ENCODE measurements at places on chromosomes 2 and 18.

DNA sequence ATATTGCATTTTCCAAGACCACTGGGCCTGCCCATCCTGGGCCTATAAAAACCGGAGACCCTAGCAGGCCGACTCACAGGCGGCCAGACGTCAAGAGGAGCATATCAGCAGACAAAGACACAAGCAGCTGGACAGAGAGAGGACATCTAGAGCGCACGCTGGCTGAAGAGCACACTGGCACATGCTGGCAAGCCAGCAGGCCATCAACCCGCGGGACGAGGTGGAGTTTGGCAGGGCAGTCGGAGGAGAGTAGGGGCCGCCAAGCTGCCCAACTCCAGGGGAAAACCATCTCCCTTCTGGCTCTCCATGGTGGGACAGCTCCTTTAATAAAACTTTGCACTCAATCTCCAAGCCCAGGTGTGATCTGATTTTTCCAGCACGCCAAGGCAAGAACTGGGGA, 36.6 kb upstream of the RAB27B start:
- no peak for DNase-seq

DNA sequence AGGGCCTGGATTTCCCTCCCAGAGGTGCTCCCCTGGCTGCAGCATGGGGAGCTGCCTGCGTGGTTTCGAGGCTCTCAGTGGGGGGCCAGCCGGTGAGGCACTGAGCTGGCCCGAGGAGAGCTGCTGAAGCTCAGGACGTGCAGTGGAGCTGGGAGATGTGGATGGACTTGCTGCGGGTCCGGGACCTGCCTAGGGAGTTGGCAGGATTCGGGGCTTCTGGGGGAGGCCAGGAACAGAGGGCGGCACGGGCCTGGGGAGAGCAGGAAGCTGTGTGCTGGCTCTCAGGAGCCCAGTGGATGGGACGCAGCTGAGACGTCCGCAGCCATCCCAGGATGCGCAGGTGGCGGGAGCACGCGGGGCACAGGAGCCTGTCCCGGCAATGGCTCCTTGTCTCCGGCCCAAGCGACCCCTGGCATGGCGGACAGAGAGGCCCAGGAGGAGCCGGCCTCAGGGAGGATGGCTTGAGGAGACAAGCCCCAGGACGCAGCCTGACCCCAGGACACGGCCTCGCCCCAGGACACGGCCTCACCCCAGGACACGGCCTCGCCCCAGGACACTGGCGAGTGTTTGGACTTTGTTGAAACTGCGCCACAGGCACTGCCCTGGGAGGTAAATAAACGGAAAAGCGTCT, 116.1 kb downstream of the NFATC1 start:
- DNase-seq: no peak

DNA sequence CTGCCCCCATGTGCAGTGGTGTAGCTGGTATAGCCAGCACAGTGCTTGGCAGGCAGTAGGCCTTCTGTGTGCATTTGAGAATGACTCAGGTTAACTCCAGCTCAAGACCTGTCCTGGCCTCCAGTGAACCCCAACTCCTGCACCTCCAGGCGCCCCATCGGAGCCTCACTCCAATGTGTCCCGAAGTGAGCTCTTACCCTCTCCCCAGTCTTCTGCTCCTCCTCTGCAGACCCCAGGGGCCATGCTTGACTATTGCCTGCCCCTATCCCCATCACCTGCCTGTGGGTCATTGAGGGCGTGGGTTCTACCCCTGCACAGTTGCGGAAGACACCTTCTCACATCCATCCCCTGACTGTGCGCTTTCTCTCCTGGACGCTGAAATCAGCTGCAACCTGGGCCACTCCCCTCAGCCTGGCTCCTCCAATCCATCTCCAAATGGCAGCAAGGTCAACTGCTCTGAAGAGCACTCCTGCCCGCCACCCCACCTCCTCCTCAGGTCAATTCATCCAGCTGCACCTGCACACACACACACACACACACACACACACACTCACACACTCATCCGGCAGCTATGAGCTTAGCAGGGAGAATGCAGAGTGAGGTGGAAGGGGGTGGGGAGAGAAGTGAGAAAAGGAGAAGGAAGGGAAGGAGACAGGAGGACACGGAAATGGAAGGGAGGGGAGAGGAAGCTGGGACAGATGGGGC, 130.3 kb upstream of the GLI2 start:
- DNase-seq: no peak

GRCh38 chr18:36064027-36064808, 3.1 kb downstream of the RPRD1A start:
- no peak for DNase-seq

DNA sequence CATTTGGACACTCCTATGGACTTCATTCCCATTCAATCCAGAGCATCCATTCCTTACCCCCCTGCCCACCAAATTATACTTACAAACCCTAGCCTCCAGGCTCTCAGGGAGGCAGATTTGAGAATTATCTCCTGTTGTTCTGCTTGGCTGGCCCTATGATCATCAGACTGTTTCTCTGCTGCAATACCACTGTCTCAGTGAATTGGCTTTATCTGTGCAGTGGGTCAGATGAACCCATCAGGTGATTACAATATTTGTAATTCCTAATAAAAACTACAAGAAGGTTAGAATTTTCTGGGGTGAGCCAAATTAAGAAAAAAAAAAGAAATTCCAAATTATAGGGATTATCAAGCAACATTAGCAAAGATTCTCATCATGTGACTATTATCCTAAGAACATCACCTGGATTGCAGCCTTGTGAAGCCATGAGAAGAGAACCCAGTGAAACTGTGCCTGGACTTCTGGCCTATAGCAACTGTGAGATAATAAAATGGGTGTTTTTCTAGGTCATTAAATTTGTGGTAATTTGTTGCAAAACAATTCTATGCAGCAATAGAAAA, 17.8 kb upstream of the SLC25A52 start:
- DNase-seq: no peak

GRCh38 chr2:201858281-201859184, 52.2 kb downstream of the CDK15 start:
- no peak for DNase-seq

- DNase-seq: no peak
Measured at GRCh38 chr2:100554798-100555407, 7.9 kb upstream of the PDCL3 start.

DNA sequence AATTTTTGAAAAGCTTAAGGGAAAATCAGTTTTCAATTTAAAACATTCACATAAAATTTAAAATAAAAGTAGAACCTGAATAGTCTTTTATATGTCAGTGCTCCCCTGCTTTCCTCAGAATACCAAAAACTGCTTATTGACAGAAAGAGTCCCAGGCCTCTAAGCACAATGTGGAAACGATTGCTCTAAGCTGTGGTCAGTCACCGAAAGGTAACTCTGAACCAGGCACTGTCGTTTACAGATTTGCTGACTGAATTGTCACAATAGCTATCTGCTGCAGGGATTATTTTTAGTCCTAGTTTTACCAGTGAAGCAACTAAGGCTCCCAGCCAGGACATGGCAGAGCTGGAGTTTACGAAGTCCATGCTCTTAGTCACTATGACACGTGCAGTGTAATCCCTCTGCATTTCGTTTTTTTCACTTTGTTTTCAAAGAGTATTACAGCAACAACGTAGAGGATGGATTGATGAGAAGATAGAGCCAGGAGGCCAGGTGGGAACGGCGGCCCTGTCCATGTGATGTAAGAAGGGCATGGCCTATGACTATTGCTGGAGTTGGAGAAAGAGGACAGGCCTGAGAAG, 28.1 kb upstream of the TMEM247 start:
- no peak for DNase-seq

DNA sequence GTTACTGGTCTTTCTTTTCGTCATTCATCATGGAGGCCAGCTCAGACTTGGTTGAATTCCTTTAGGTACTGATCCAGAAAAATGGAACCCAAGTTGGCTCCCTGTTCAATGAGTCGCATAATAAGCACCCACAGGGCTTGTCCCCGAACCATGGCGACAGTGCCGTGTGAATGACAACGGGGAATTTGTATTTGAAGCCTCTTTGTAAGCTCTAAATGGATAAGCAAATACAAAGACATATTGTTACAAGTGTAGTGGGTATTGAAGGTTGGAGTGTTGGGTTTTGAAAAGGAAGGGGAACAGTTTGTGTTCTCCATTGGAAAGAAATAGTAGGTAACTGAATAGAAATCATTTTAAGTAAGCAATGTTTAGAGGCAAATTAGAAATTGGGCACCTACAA, 288.9 kb downstream of the SLC4A3 start:
- no peak for DNase-seq

DNA sequence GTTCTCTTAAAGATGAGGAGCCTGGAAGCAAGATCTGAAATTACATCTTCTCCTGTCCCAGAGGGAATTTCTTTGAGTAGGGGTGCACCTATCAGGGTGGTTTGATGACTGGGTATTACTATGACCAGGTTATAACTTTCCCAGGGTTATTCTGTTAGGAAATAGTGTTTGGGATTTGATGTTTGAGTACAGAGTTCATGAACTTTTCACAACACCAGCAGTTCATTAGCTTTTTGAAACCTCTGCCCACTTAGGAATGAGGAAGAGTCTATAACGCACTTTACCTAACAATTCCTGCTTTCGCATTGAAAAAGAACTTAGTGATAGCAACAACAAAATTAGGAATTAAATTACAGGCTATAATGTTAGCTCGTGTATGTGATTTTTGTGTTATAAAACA, 58.6 kb downstream of the ALMS1 start:
- no peak for DNase-seq

- DNase-seq: no peak
Measured at GRCh38 chr18:78528411-78529258, 451.0 kb upstream of the SALL3 start.

DNA sequence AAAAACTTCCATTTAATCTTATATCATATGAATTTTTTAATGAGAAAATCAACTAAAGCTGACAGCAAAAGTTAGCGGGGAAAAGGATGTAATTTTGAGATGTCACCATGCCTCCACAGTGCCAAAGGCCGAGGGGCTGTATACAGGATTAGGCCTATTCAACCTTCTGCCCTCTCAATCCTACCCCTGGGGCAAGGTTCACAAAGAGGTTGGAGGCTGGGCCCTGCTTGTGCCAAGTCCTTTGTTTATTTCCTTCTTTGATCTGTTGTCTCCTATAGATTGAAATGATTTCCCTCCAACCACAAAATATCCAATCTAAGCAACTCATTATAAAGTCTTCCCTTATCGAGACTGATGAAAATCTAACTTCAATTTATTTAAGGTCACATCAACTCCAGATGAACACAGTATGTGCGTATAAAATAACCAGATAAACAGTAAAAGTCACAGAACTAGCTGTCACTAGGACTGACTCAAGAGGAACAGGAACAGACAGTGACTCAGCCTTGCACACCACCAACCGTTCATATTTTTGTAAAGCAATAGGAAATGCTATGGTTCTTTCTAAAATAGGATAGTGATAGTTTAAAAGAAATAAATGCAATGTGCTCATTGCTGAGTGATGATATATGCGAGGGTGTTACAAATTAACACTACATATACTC, 95.8 kb downstream of the SLC25A12 start:
- DNase-seq: peak; percentile 20

GRCh38 chr2:89763581-89764485, 1072.4 kb downstream of the RPIA start:
- no peak for DNase-seq

GRCh38 chr18:78136986-78137385, 842.6 kb upstream of the SALL3 start:
- DNase-seq: no peak

GRCh38 chr2:28377195-28377816, 15.4 kb upstream of the FOSL2 start:
- no peak for DNase-seq

DNA sequence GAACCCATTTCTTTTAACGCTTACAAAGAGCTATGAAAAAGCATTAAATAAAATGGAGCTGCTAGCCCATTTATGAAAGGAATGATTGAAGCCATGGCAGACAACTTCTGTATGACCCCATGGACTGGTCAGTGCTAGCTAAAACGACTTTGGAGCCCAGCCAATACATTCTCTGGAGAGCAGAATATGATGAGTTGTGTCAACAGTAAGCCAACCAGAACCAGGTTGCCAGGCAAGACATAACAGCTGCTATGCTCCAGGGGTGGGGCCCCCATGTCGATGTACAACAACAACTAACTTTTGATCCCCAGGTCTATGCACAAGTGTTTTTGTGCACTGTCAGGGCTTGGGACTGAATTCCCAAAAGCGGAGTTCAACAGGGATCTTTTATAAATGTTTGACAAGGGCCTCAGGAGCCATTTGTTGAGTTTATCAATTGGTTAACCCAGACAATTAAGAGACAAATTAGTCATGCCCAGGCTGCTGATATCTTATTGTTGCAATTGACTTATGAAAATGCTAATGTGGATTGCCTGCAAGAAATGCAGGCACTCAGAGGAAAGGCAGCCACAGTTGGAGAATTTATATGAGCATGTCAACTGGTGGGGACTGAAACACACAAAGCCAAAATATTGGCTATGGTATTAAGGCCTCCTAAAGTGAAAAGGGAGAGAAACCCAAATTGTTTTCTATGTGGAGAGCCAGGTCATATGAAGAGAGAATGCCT, 64.6 kb upstream of the MYO3B start:
- DNase-seq: no peak

DNA sequence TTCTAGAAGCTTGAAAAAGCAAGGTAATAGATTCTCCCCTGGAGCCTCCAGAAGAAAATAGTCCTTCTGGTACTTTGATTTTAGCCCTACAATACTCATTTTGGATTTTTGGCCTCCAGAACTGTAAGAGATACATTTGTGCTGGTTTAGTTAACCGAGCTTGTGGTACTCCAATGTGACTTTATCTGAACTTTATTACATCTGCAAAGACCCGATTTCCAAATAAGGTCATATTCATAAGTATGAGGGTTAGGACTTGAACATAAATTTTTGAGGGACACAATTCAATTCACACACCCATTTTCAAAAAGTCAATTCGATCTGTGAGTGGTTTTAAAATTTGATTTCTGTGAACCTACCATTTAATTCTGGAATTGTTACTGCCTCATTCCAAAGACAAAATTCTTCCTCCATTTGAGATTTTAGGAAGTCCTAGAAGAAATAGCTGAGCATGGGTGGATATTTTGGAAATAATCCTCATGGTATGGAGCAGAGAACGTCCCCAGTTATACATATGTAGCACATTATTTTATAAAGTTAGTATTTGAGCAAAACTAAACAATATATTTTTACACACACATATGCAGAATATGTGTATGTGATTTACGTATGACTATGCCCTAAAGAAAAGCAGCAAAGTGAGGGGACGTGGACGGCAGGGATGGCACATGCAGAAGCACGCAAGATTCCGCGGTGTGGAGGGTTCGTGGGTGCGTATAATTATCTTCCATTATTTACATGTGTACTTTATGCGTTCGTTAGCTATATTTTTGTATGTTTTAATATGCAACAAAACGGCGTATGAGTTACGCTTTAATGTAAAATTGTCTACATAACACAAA, 905 bp upstream of the NUP35 start:
- DNase-seq: no peak

GRCh38 chr2:219178377-219179175, 501 bp downstream of the RETREG2 start:
- DNase-seq: no peak

DNA sequence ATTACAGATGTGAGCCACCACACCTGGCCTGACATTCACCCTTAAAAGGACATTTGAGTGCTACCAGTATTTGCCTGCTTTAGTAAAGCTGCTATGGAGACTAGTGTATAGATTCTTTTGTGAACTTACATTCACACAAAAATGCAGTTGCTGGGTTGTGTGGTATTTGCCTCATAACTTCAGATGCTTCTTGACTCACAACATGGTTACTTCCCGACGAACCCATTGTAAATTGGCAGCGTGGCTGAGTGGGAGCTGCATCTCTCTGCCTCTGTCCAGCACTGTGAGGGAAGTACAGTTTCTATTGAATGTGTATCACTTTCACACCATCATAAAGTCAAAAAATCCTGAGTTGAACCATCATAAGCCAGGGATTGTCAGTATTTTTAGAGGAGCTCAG, 56.9 kb downstream of the RRM2 start:
- DNase-seq: no peak

- DNase-seq: peak; percentile 56
Measured at GRCh38 chr2:85318222-85319074, 9.3 kb downstream of the TGOLN2 start.
